ENCODE measurements at places on chromosomes 16 and 17. TPM values are rescaled to one million over a fixed set of nuclear protein-coding genes. Genes with fewer than 3 reads are reported as not detected.

Gene CHST5
- total RNA-seq: 0.14 TPM

Gene IQCK
- total RNA-seq: 0.66 TPM

Gene SEBOX
- total RNA-seq: not detected

Gene ENKD1
- total RNA-seq: 8.0 TPM

DNA sequence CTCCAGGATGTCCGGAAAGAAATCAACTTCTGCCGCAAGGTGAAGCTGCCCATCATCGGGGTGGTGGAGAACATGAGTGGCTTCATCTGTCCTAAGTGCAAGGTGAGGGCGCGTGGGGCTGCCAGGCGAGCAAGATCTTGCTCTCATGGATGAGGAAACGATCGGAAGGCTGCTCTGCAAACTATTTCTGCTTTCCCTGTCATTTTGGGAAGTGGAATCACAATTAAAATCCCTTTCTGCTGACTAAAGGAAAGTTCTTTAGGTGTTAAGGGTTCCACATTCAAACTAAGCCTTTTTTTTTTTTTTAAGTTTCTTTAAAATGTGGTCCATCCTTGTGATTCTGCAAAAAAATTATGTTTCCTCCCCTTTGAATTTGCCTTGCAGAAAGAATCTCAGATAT is 17.7 kb downstream of the NUBP1 start:
- no peak overlapping the region for H3K27ac ChIP-seq
- H3K36me3 ChIP-seq: peaks cover 50% of the 10 kb centered on the region
- H3K4me1 ChIP-seq: peaks cover 21% of the 10 kb centered on the region
- DNase-seq: no peak

DNA sequence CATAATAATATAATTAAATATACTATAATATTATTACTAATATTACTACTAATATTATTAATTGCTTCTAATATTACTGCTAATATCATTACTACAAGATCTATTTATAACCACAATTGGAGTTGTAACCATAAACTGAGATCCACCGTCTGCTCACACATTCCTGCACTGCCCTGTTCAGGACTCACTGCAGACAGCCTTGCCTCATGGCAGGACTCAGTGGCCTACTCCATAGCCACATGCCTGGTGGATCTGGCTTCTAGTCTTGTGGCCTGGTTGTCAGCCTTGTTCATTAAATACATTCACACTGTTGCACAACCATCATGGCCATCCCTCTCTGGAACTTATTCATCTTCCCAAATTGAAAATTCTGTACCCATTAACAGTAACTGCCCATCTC is 48.0 kb downstream of the SRL start:
- DNase-seq: no peak
- no peak overlapping the region for H3K4me3 ChIP-seq
- H3K4me1 ChIP-seq: no peaks in the 10 kb centered on the region
- H3K36me3 ChIP-seq: no peaks in the 10 kb centered on the region
- H3K27me3 ChIP-seq: peaks cover 3% of the 10 kb centered on the region

- no peaks in the 10 kb centered on the region for H3K36me3 ChIP-seq
- H3K4me3 ChIP-seq: no peak overlapping the region
- no peak for DNase-seq
- H3K4me1 ChIP-seq: no peaks in the 10 kb centered on the region
These were observed 344.0 kb downstream of the CA10 start for GRCh38 chr17:51814521-51814920.

DNA sequence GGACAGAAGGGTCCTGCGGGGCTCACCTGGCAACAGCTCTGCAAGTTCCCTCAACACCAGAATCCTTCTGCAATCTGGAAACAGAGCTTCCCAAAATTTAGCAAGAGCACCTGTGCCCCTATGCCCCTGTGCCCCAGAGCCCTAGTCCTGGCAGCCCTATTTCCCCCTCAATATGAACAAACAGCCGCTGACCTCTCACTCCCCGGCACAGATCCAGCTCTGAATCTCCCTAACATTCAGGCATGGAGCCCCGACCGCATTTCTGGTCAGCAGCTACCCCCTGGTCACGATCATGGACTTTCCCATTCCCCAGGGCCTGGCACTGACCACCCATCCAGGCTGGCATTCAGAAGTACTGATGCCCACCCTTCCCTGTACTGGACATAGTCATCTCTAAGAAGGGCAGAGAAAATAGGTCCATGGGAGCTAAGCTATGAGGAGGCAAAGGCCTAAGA is 110.8 kb upstream of the SMURF2 start:
- peaks cover 9% of the 10 kb centered on the region for H3K4me1 ChIP-seq

DNA sequence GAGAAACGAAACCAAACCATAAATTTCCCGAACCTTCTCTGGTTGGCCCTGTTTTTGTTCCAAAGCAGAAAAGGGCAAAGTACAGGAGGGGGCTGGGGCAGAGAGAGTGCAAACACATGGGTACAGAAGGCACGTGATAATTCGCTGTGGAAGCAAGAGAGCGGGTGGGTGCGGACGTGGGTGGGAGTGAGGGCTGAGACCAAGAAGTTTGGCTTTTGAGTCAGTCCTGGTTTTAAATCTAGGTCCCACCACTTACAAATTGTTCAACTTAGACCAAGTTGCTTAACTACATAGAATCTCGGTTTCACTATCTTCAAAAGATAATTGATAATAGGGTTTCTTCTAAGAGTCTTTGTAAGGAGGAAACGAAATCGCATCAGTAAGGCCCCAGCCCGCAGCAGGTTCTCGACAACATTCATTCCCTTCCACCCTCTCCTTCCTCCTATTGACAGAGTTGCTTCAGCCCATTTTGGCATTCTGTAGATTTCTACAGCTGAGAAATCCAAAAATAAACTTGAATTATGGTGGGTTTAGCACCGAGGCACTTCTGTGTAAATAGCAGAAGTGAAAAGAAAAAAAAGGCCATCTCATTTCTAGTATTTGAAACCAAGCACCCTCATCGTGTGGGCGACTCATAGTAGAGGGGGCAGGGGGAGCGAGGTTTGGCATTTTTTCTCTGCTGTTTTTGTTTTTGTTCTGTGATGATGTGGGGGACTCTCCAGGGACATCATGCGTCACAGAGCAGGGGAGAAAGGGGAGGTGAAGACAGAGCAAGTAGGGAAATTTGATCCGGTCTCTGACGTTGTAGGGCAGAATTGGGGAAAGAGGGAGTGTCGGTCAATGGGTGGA is 33.6 kb upstream of the CCR7 start:
- peaks cover 11% of the 10 kb centered on the region for H3K36me3 ChIP-seq
- no peaks in the 10 kb centered on the region for H3K27me3 ChIP-seq
- H3K27ac ChIP-seq: peak overlapping the region; percentile 95
- peaks cover 79% of the 10 kb centered on the region for H3K4me1 ChIP-seq
- DNase-seq: peak; percentile 79

DNA sequence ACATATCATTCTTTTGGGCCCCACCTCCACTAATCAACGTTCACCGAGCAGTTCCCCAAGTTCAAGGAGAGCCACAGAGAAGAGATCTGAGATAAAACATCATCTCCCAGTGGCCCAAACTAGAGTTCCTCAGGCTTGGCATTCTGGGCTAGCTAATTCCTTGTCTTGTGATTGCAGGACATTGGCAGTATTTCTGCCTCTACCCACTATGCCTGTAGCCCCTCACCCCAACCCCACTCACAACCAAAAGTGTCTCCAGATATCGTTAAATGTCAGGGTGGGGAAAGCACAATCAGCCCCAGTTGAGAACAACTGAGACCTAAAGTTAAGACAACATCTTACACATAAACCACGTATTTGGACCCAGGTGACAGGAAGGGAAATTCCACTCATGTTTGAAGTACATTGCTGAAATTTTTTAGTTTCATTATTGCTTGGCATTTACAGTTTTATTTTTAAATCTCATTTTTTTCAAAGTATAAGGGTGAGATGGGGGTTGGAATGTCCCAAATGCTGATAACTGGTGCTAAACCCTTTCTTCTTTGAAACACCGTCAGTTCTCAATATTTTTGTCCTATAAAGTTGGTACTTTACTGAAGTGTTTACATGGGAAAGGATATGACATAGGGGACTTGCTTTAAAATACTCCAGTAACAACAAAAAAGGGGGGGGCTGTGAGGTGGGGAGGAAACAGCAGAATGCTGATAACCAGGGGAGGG is 13.6 kb downstream of the ZC3H7A start:
- H3K27ac ChIP-seq: peak overlapping the region; percentile 90
- H3K4me3 ChIP-seq: peak overlapping the region; percentile 69

DNA sequence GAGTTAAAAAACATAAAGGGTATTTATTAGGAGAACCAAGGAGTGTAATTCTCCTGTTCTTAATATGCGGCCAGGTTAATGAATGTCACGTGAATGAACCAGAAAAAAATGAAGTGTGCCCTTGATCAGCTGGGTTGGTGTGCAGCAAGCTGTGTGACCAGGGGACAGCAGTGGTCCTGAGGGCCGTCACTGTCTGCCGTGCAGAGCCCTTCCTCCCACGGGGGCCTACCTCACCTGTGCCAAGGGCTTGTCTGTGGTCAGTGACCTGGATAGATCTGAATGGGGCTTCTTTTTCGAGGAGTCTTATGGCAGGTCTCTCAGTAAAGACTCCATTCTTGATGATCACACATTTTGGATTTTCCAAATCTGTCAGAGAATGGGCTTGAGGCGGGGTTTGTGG is 17.7 kb upstream of the STH start:
- H3K27me3 ChIP-seq: peaks cover 6% of the 10 kb centered on the region
- no peaks in the 10 kb centered on the region for H3K36me3 ChIP-seq
- peaks cover 16% of the 10 kb centered on the region for H3K4me1 ChIP-seq
- H3K4me3 ChIP-seq: no peak overlapping the region
- no peak for DNase-seq
- H3K27ac ChIP-seq: no peak overlapping the region

DNA sequence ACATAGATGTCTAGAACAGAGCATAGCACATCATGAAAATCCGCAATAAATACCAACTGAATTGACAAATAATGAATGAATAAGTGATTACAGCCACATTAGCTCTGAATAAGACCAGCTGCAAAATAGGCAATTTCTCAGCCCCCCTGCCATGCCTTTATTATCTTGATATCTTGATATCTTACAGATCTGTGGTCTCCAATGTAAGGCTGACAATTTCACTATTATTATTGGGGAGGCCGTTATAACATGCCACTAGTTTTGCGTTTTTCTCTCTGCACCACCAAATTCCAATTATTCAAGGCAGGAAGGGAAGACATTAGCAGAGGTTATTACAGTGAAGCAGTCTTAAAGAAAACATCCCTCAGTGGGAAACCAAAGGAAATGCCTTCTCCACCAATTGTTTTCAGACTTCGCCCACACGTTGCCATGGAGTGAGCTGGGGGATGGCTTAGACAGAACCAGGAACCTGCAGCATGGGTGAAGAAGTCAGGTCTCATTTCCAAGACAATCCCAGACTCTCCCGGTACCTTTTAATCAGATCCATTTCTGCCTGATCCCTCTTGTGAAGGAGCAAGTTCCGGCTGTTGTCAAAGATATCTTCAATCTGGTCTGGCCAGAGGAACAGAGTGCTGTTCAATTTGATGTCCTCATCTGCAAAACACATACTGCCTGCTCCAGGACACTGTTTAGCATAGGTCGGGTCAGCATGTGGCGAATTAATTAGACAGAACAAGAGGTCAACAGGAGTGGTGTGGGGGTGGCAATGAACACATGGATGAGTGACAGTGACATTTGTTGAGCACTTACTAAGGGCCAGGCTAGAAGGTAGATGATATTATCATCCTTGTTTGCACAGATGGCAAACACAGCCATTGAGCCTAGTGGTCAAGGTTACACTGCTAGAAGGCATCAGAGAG is 46.4 kb downstream of the DNAH3 start:
- H3K27me3 ChIP-seq: peaks cover 27% of the 10 kb centered on the region
- no peak overlapping the region for H3K27ac ChIP-seq
- no peak for DNase-seq
- no peaks in the 10 kb centered on the region for H3K4me1 ChIP-seq
- no peaks in the 10 kb centered on the region for H3K36me3 ChIP-seq
- no peak overlapping the region for H3K4me3 ChIP-seq

GRCh38 chr16:50473356-50473945 is 74.7 kb upstream of the NKD1 start:
- peaks cover 35% of the 10 kb centered on the region for H3K27me3 ChIP-seq
- H3K36me3 ChIP-seq: no peaks in the 10 kb centered on the region
- DNase-seq: peak; percentile 46
- peaks cover 14% of the 10 kb centered on the region for H3K4me1 ChIP-seq
- H3K27ac ChIP-seq: no peak overlapping the region

- peaks cover 4% of the 10 kb centered on the region for H3K4me1 ChIP-seq
- H3K36me3 ChIP-seq: no peaks in the 10 kb centered on the region
- peaks cover 19% of the 10 kb centered on the region for H3K27me3 ChIP-seq
These were observed 35.4 kb downstream of the SYCE1L start for GRCh38 chr16:77234611-77235010.

All from activated CD8-positive, alpha-beta memory T cell treated with anti-CD3 and anti-CD28 coated beads, Interleukin-2, amount 10 ng/mL, durations not matched to agents 7 days and 5 days (primary cell).